ENCODE measurements at places on chromosomes 11 and 22.

- DNase-seq: peak; percentile 38
Observed at GRCh38 chr22:50082961-50083461, 2.2 kb downstream of the MLC1 start.

DNA sequence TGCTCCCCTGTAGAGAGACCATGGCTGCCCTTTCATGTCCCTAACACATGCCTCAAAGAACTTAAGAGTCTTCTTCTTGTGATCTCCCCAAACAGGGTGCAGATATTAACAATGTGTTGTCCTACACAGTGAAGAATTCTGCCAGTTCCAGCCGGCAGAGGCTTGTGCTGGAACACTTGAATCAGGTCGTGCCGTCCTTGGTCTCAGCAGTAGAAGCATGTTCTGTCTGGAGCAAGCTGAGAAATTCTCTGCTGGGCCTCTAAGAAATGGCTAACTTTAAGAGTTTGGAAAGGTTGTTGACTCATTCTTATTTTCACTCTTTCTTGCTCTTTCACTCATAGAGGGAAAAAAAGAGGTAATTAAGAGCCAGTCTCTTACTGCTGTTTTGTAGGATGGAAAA is 71.1 kb upstream of the SLC25A18 start:
- no peak for DNase-seq

GRCh38 chr11:95892892-95893570 is 30.9 kb downstream of the MTMR2 start:
- DNase-seq: no peak

DNA sequence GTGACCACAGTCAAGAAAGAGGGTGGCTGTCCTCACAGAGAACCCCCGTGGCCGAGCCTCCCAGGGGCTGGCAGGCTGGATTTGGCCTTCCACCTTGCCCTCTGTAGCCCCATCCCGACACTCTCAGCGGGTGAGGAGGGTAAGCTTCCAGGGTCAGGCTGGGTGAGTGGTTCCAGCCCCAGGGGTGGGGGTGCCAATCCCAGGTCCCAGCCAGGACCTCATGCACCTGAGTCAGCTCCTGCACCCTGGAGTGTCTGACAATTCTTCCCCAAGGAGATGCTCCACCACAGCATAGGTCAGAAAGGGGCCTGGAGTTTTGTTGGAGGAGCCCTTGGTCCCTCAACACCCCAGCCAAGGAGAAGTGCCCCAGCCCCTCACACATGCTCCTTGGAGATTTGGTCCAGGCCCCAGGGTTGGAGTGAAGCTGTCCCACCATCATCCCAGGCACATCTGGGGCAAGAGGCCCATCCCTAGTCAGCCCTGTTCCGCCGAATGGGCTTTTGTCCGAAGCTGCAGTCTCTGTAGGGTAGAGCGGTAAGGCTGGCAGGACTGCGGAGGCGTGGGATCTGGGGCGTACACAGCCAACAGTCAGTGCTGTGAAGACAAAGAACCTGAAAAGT is 8.4 kb downstream of the LINC01488 start:
- no peak for DNase-seq

DNA sequence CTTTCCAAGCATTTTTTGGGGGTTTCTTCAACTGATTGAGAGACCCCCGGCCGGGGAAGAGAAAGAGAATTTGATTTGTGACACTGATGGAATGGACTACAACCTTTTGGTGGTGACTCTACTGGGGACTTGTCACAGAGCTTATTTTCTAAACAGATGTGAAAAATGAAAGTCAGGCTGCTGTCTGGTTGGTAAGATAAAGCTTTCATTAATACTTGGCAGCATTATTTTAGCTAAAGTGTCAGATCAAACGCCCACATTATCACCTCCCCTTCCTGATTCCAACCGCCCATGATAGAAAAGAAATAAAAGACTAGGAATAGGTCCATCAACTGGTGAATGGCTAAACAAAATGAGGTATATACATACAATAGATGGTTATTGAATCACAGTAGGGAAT is 45.6 kb upstream of the EHF start:
- no peak for DNase-seq

- DNase-seq: no peak
Observed at GRCh38 chr11:120917559-120918239, 106.2 kb upstream of the TBCEL start.

- DNase-seq: no peak
Observed at GRCh38 chr11:123519055-123519796, 89.2 kb downstream of the GRAMD1B start.

DNA sequence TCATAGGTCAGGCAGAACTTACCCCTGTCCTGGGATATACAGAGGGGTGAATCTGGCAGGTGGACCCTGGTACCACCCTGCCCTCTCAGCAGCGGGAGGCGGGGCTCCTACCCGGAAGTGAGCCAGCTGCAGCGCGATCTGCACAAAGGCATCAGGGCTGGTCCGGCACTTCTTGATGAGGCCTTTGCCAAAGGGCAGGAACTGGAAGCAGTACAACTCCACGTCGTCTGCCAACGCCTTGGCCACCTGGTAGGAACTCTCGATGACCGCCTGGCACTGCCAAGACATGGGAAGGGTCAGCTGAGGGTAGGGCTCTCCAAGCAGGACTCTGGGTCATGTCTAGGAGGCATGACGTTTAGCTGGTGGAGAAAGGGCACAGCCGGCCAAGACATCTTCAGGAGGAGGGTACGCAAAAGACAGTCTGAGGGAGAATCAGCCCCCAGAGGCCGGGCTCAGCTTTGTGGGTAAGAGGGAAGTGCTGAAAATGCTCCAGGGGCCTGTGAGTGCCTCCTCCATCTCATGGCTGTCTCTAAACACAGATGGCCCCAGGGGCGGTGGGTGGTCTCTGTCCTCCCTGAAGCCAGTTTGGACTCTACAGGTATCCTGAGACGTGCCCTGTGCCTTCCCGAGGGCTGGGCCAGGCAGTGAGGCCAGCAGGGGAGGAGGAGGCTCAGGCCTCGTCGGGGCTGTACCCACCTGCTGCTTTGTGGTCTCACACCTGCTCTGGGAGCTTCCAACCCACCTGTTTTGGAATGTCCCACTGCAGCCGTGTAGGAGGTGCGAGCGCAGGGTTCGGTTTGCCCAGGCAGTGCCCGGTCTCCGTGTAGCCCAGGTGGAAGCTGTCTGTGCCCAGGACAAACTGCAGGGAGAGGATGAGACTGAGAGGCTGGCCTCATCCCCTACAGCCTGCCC is 6.7 kb downstream of the CPT1B start:
- no peak for DNase-seq

DNA sequence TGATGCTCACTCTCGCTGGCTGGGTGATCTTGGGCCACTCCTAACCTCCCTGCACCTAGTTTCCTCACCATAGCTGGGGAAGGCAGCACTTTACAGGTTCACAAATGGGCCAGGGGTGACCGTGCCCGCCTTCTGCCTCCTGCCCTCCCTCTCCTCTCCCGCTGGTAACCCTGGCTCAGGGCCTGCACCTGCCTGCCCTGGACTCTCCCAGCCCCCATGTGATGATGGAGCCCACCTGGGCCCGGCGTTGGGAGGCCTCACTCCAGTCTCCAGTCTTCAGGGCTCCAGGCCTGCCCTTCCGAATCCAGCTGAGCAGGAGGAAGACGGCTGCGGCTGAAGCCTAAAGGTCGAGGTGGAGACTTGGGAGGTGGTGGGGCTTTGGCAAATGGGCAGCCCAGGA is 152.9 kb downstream of the CACNA1I start:
- DNase-seq: no peak

- no peak for DNase-seq
Observed at GRCh38 chr22:17009640-17010291, 1.7 kb upstream of the GAB4 start.

DNA sequence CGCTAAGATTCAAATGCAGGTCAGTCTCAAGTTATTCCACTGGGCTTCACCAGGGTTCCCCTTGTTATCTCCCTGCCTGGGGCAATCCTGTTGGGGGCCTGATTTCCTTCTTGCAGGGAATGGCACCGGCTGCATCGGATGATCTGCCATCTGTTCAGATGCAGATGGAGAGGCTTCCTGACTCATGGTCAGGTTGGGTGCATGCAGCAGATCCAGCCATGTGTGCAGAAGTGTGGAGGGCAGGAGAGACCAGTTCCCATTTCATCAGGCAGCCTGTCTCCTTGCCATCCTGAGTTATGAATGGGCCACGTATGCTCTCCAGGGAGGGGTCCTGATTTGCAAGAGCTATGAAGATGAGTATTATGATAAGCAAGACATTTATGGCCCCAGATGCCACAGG is 161.2 kb upstream of the PLET1 start:
- no peak for DNase-seq

DNA sequence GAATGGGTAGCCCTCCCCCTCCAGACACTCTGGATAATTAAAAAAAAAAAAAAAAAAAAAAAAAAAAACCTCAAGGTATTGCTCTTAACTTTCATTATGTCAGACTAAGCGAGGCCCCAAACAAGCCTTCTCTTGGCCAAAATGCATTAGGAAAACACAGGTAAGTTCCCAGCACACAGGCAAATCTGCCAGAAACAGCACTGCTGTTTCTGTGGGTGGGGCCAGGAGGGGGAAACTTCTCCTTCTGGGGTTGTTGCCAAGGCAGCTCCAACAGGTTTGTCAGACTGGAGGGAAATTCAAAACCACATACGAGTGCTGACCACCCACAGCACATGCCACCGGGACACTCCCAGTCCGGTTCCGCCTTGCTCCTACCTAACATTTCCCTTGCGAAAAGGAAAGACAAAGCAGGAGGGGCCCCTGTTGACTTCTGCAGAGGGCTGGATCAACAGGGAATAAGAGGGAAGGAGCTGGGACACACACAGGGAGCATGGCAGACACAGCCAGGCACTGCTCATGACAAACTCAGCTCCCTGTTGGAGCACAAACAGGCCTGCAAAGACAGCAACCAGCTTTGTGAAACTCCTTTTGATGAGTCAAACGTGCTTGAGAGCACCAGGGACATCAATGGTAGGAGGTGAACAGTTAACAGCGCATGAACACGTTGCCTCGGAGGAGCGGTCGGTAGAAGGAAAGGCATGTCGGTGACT is 55.0 kb downstream of the MYH9 start:
- DNase-seq: peak; percentile 92
